ENCODE measurements at places on chromosomes 7 and 10.

GRCh38 chr7:129792721-129793120 is 160.0 kb downstream of the UBE2H start:
- no peak for DNase-seq

DNA sequence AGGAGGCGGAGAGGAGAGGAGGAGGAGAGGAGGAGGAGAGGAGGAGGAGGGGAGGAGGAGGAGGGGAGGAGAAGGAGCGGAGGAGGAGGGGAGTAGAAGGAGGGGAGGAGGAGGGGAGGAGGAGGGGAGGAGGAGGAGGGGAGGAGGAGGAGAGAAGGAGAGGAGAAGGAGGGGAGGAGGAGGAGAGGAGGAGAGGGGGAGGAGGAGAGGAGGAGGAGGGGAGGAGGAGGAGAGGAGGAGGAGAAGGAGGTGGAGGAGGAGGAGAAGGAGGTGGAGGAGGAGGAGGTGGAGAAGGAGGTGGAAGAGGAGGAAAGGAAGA is 15.5 kb upstream of the CRCP start:
- no peak for DNase-seq

GRCh38 chr10:18527687-18528086 is 123.7 kb downstream of the NSUN6 start:
- DNase-seq, result no peak

DNA sequence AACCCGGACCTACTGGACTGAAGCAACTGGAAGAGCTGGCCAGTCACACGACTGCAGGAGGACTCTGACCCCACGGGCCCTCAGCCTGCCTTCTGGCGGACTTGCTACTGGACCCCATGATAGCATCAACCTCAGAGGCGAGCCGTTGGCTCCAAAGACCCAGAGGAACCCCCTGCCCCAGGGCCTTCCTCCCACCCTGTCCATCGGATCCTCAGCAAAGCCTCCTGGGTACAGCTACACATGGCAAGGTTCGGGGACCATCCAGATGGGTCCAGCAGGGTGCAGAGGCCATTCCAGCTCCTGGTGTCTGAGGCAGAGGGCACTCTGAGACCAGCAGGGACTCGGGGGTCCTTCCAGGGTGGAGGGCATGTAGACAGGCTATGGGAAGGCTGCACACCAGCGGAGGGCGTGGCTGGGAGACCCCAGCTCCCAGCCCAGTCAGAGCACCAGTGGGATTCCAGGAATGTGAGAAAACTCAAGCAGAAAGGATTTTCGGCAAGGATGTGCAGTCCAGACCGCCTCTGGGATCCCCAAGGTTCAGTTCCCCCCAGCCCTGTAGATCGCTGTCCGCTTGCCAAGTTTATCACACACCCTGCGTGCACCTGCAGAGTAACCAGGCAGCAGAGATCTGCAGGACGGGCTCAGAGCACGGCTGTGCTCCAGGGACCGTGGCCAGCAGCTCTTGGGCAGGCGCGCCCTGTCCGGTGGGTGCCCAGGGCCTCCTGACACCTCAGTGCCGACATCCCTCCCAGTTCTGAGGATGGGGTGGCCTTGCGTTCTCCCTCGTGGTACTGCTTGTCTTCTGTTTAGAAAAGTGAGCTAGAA is 89.8 kb upstream of the PPP2R2D start:
- DNase-seq, result no peak

DNA sequence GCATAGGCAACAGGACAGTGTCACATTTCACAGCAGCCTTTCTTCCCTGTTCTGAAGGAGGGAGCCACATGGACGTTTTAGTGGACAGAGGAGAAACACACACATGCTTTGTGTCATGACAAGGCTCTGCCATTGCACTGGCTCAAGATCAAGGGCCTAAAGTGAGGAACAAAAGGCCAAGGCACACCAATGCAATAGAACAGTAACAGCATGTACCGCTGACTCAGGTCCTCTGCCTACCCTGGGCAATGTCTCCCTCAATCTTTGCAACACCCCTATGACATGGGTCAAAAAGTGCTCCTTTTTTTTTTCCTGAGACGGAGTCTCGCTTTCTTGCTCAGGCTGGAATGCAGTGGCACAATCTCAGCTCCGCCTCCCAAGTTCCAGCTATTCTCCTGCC is 57.8 kb upstream of the SDK1 start:
- DNase-seq, result peak; percentile 50

DNA sequence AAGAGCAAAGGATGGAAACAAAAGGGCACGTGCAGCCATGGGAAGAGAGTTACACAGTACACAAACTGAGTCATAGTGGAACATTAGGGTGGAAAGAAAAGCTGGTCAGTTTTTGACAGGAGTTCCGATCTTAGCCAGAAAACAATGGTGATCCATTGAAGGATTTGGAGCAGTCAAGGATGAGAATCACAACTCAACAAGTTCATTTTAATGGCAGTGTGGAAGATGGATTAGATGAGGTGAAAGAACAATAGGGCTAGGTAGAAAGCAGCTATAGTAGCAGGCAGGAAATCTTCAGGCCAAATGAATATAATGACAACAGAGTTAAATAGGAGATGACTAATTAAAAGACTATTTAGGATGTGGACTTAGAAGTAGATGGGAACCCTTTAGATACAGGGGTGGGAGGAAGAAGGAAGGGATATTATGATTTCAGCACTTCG is 136.3 kb downstream of the DOCK4 start:
- peak; percentile 79 for DNase-seq

GRCh38 chr7:29377718-29378117 is 183.1 kb downstream of the CHN2 start:
- DNase-seq, result no peak

- DNase-seq, result no peak
Measured at GRCh38 chr7:36082910-36083309, 70.1 kb upstream of the EEPD1 start.

DNA sequence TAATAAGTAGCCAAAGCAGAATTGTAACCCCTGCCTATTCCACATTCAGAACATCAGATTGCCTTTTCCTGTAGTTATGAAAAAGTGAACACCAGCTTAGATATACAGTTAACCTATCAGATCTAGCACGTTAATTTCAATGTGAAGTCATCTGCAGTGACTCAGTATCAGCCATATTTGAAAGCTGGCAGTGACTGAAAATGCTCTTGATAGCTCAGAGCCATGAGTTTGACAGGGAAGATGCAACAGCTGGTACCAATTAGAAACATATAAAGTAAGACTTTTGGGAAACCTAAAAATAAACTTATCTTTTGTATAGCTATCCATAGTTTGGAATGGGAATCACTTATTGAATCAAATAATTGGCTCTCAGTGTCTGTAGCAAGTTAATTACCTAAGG is 284.1 kb upstream of the NPSR1 start:
- DNase-seq, result no peak

DNA sequence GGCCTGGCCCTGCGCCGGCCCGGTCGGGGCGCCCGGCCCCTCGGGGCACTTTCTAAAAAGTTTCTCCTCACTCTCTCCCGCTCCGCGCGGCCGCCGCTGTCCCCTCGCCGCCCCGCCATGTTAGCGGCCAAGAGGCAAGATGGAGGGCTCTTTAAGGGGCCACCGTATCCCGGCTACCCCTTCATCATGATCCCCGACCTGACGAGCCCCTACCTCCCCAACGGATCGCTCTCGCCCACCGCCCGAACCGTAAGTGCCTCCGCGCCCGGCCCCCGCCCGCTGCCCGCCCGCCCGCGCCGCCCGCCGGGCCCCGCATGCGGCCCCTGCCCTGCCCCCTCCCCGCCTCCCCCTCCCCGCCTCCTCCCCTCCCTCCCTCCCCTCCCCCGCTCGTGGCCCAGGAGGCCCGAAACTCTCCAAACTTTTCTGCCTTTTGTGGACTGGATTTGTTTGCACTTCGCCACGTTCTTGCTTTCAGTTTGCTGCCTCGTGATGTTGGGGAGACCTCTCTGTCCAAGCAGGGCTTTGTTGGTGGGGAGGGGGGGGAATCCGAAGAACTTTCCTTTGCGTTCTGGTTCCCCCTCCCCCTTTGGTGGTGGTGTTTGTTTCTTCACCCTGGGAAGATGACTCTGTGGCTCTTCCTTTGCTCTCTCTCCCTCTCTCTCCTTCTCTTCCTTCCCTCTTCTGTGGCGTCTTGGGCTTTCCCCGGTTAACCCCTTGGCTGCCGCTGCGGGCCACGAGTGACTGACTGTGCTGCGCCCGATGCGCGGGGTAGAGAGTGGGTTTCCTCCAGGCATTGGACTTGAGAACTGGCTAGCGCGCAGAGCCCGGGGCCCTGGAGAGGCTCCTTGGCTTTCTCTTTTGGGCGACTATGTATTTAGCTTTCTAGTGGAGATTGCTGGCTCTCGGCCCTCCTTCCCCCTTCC is 1.6 kb downstream of the TCF7L2 start:
- peak; percentile 69 for DNase-seq

- no peak for DNase-seq
Measured at GRCh38 chr10:62450912-62451610, 76.9 kb downstream of the ZNF365 start.

GRCh38 chr7:66221442-66221841 is 16.3 kb downstream of the TPST1 start:
- DNase-seq, result no peak

DNA sequence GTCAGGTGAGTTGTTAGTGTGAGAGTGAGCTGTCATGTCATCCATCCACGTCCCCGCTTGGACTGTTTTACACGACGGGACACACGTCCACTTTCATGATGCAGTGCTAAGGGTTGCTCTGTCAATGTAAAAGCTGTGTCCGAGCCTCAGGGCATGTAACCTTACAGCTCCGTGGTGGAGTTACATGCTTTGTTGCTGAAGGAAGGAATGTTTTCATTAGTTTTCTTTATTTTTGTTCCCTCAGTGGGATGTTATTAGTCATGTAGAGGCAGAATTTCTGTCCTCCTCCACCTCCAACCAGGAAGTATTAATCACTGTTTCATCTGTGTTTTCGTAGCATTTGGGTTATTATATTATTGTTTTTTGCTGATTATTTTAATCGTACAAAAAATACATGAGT is 88.6 kb downstream of the NRG3 start:
- DNase-seq, result no peak

GRCh38 chr7:13946181-13946580 is 43.3 kb downstream of the ETV1 start:
- DNase-seq, result no peak

- DNase-seq, result no peak
Measured at GRCh38 chr7:118369987-118370386, 145.5 kb downstream of the ANKRD7 start.

DNA sequence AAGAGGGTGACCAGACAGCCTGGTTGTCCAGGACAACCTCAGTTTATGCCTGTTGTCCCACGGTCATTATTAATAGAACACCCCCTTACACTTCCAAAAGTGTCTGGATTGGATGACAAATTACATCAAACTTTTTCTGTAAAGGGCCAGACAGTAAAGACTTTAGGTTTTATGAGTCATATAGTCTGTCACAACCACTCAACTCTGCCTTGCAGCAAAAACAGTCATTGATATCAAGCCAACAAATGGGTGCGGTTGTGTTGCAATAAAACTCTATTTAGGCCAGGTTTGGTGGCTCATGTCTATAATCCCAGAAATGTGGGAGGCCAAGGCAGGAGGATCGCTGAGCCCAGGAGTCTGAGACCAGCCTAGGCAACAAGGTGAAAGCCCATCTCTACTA is 66.7 kb upstream of the ATP6V0A4 start:
- DNase-seq, result peak; percentile 96

- DNase-seq, result no peak
Measured at GRCh38 chr7:91343996-91344629, 79.9 kb downstream of the FZD1 start.

DNA sequence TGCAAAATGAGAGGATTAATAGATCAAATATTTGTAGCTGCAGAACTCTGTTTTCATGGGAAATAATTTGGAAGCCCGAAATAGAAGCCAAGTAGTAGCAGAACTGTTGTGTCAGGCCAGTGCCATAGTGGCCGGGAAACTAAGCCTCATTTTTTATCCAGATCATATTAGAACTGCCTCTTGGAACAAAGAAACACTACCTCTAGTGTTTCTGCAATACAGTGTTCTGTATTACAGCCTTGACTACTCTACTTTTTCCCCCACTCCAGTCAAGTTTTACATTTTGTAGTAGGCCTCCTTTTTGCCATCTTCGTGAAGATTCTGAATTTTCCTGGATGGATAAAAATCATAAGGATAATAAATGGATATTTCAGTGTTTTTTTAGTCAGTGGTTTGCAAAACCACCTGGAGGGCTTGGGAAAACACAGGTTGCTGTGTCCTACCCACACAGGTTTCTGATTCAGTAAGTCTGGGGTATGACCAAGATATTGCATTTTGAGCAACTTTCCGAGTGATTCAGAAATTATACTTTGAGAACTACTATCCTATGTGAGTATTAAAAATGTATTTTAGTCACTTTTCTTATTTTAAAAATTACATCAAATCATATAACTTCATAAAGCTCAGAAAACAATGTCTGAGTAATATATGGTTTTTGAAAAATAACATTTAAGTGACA is 326.2 kb upstream of the KAT6B start:
- DNase-seq, result no peak

DNA sequence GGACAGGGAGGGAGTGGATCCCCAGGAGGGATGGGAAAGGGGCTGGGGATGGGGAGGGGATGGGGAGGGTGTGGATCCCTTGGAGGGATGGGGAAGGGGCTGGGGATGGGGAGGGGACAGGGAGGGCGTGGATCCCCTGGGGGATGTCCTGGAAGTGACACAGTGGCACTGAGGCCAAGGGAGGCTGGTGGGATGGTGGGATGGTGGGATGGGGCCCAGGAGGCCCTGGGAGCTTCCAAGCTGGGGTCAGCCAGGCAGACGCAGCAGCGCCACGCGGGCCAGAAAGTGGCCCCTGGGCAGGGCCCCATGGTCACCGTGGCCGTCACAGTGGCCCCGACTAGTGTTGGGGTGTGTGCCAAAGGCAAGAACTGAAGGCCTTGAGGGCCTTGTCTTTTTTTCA is 67.8 kb downstream of the INPP5A start:
- no peak for DNase-seq

DNA sequence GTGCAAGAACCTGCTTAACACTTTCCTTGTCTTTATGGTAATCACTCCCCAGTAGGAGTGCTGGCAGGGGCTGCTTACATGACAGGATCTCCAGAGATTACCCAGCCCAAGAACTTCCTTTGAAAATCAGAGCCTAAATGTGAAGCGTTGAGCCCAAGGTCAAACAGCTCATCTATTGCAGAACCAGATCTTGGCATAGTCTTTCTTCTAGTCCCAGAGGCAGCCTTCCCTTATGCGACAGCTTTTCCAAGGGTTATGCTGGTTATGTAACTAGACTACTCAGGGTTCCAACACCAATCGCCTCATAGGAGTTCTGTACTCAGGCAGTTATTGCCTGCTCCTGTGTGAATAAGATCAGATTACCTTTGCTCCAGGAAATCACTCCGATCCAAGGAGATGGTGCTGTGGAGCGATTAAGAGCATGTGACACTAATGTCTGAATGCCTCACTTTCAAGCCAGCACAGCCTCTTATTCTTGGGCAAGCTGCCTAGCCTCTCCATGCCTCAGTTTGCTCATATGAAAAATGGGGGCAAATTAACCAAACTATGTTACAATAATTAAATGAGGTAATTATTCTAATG is 8.4 kb upstream of the LGI1 start:
- no peak for DNase-seq

GRCh38 chr7:115851291-115851690 is 179.3 kb downstream of the TFEC start:
- peak; percentile 72 for DNase-seq

DNA sequence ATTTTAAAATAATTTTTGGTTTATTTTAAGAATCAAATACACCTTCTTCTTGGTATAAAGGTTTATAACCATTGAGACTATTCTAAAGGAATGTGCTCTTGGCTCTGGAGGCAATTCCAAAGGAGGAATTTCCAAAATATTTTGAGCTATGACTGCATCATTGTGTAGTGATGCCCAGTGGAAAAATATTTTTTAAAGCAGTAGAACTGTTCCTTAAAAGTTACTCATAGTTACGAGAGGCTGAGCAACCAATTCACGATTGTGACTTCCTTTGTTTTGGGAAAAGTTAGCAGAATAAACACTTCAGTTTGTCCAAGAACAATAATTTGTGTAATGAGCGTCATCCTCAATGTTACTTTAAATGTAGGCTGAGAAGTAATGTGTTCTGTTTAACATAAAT is 233.6 kb downstream of the BAMBI start:
- no peak for DNase-seq
